CD4-positive, alpha-beta T cell treated with Interleukin-12 subunit alpha and Interleukin-12 subunit beta, for 1 hour (primary cell): ENCODE measurements at places on chromosomes 7 and 10.

DNA sequence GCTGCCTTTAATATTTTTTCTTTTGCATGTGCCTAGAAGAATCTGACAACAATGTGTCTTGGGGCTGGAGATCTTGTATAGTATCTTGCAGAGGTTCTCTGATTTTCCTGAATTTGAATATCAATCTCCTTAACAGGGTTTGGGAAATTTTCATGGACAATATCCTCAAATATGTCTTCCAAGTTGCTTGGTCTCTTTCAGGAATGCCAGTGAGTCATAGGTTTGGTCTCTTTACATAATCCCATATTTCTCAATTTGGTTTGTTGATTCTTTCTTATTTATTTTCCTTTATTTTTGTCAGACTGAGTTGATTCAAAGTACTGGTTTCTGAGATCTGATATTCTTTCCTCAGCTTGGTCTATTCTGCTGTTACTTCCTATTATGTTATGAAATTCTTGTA is 208.7 kb upstream of the GLI3 start:
- DNase-seq = no peak

DNA sequence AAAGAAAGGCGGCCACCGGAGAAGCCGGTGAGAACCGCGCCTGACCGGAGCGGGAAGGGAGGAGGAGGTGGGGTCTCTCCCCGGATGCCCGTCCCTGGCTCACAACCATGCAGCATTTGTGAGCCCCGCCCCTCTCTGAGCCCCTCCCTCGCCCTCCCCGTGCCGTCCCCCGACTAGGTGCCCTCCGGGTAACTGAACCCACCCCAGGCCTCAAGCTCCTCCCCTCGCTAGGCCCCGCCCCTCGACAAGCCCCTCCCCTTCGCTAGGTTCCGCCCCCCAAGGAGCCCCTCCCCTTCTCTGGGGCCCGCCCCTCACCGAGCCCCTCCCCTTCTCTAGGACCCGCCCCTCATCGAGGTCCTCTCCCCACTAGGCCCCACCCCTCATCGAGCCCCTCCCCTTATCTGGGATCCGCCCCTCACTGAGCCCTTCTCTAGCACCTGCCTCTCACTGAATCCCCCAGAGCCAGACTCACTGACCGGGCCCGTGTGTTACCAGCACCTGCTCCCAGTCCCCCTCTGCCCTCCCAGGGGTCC is 42.2 kb upstream of the HSPB1 start:
- peak; percentile 44 for DNase-seq

GRCh38 chr7:13152755-13153154 is 465.3 kb downstream of the ARL4A start:
- no peak for DNase-seq

DNA sequence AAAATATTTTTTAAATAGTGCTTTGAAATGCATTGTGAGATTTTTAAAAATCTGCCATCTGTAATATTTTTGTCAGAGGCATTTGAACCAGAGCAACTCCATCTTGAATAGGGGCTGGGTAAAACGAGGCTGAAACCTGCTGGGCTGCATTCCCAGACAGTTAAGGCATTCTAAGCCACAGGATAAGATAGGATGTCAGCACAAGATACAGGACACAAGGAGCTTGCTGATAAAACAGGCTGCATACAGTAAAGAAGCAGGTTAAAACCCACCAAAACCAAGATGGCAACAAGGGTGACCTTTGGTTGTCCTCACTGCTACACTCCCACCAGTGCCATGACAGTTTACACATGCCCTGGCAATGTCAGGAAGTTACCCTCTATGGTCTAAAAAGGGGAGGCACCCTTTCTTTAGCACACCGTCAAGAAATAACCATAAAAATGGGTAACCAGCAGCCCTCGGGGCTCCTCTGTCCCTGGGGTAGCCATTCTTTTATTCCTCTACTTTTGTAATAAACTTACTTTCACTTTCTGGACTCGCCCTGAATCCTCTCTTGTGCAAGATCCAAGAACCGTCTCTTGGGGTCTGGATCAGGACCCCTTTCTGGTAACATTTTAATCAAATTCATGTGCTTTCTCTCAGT is 273.7 kb downstream of the SEMA3D start:
- no peak for DNase-seq

DNA sequence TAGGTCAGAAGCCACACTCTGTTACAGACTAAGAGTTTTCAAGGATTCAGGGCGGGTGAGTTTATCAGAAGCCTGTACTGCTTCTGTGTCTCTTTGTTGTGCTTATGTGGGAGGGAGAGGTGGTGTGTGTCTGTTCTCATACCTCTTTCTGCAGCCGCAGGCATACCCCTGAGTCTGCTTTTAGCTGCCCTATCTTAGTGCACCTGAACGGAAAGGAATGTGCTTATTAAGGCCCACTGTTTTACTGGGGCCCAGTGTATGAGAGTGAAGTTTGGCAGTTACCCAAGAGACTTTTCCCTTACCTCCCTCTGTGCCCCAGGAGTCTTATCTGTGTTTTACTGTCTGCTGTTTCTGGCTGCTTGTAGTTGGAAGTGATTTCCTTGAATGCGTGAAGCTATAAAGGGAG is 104.3 kb downstream of the TYW1 start:
- DNase-seq = no peak

GRCh38 chr10:29621161-29621560 is 13.6 kb downstream of the SVIL start:
- DNase-seq = no peak

GRCh38 chr7:132049462-132050304 is 493.3 kb upstream of the PODXL start:
- no peak for DNase-seq

DNA sequence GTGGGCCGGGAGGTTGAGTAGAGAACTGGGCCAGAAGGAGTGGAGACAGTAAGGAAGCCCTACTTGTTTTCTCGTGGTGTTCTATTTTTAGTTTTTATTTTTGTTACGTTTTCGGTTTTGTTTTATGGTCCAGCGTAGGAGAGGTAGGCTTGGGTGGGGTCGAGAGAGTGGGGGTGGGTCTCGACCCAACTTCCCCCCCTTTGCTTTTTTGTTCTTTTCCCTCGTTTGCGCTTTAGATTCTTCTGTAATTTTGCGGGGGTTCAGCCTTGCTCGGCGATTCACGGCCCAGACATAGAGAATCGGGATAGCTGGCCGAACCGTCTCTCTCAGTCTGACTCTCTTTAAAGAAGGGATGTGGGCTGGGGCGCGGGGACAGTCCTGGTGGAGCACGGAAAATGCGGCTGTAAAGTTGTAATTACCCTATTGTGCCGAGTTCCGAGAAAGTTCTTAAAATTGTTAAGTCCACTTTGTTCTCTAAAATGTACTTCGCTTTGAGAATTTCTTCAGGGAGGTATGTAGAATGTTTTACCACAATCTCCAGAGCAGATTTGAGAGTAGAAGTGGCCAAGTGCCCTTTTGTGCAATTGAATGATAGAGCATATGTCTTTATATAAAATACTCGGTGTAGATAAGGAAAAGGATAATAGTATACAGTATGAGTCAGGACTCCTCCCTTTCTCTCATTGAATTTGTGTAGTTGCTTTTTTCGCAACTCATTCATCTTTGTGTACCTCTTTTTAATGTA is 816 bp downstream of the DMTF1 start:
- peak; percentile 14 for DNase-seq

GRCh38 chr10:68179016-68179415 is 52.9 kb downstream of the ATOH7 start:
- DNase-seq = no peak

DNA sequence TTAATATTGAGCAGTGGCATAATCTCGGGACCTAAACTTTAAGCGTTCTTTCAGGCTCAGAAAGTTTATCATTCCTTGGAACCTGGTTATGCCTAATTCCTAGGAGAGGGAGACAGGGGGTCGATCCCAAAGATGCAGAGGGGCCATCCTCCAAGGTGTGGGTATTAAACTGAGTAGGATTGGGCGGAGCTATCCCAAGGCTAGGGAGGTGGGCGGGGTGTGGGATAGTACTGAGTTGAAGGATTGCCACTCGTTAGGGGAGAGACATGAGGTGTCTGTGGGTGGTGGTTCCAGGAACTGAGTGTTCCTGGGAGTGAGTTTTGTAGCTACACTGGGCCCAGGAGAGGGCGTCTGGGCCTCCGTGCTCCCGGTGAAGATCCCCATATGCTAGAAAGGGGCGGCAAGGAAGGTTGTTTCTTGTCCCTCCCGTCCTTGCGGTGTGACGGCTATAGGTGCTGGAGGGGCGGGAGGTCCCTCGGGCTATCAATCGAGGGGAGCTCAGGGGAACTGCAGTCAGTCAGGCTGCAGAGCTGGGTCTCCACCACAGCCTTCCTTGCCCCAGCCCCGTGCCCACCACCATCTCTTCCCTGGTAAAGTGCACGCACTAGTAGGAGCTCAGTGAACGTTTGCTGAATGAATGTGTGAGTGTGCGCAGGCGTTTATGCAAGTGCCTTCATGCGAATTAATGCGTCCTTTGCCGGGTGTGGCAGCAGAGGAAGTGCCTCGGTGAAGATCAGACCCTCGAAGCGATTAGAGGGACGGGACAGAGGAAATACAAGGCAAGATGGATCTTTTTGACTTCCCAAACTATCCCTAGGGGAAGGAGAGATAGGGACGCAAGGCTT is 3.0 kb upstream of the HMX2 start:
- no peak for DNase-seq

GRCh38 chr7:86226191-86226590 is 417.5 kb upstream of the GRM3 start:
- no peak for DNase-seq

- DNase-seq = peak; percentile 58
These were observed 46.6 kb downstream of the GLCCI1 start for GRCh38 chr7:8015100-8015745.

- DNase-seq = no peak
These were observed 29.1 kb downstream of the FOXL3 start for GRCh38 chr7:318878-319661.

DNA sequence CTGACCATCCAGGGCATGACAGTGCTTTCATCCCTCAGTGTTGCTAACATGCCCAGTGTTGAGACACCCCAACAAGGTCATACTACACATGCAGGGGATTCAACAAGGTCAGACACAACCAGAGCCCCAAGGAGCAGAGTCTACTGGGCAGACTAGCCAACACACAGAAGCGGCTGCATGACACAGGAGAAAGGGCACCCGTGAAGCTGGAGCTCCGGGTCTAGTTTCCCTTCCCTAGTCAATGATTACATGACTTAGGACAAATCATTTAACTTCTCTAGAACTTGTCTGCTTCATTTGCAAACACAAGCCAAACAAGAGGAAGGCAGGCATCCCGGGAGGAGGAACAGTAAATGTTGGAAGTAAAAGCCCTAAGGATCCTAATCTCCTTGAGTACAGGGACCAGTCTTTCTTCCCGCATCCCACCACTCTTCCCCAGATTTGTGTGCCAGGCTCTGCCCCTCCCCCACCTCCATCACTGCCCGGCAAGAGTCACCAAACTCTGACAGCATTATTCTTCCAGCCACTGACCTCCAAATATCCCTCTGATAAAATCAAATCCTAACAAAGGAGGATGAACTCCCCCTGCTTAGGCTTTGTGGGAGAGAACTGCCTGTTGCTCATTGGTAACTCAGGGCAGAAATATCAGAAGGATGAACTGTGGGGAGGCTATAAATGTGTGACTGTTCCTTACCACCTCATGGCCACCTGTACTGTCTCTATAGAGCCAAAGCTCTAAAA is 104.3 kb downstream of the KCNMA1 start:
- DNase-seq = no peak

DNA sequence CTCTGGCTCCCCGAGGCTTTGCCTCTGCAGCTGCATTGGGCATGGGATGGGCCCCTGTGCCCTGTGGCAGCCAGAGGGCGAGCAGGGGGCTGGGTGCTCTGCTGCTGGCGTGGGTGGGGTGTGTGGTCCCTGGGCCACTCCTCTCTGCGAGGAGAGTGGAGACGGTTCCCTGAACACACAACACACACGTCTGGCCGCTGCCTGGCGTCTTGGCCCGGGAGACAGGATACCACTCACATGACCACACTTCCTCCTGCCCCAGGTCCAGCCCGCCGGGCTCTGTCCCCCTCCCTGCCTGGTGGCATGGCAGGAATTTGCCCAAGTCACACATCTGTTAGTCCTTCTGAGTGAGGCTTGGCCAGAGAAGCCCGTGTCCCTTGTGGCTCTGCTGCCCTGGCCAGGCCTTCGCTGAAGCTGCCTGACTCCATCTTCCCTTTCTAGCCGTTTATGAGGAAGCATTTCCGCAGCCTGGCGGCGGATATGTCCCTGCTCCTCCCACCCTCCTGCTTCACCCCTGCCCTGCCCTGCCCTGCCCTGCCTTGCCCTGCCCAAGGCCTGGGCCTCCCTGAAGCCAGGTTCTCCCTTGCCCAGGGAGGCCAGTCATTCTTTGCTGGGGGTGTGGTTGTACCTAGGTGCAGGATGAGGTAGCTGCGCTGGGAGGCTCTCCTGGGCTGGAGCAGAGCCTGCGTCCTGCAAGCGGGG is 3.0 kb downstream of the BRI3 start:
- no peak for DNase-seq

GRCh38 chr7:27842094-27842692 is 102.2 kb downstream of the TAX1BP1 start:
- DNase-seq = no peak

DNA sequence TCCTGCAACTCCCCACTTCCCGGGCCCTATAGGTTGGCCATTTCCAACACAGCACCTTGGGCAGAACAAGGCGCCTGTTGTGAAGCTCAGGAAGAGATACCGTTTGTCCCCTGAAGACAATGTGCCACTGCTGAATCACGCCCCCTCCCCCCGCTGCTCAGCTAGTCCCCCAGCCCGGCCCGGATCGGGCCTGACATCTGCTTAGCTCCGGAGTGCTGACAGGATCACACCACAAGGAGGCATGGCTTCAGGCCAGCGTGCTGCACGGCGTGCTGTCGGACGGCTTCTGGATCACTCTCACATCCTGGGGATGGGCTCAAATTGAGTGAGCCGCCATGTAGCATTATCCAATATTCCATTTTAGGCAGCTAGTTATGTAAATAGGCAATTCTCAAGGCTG is 62.1 kb upstream of the EFCAB10 start:
- no peak for DNase-seq

DNA sequence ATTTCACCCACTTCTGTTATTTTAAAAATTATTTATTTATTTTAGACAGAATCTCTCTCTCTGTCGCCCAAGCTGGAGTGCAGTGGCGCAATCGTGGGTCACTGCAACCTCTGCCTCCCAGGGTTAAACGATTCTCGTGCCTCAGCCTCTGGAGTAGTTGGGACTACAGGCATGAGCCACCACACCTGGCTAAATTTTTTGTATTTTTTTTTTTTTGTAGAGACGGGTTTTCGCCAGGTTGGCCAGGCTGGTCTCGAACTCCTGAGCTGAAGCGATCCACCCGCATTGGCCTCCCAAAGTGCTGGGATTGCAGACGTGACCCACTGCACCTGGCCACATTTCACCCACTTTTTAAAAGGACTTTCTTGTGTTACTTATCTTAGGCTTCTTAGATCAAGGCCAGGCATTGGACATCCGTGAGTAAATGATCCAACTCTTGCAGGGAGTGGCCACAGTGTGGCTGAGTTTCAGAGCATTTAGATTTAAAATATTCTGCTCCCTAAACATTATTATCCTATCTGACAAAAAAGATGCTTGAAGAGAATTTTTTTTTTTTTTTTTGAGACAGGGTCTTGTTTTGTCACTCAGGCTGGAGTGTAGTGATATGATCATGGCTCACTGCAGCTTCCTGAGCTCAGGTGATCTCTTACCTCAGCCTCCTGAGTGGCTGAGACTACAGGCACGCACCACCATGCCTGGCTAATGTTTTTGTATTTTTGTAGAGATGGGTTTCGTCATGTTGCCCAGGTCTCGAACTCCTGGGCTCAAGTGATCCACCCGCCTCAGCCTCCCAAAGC is 14.4 kb downstream of the SNX10 start:
- DNase-seq = no peak
